ENCODE measurements at places on chromosomes 1 and 21.

GRCh38 chr1:155022136-155022926 lies 11.2 kb downstream of the DCST2 start:
- no peak for DNase-seq

DNA sequence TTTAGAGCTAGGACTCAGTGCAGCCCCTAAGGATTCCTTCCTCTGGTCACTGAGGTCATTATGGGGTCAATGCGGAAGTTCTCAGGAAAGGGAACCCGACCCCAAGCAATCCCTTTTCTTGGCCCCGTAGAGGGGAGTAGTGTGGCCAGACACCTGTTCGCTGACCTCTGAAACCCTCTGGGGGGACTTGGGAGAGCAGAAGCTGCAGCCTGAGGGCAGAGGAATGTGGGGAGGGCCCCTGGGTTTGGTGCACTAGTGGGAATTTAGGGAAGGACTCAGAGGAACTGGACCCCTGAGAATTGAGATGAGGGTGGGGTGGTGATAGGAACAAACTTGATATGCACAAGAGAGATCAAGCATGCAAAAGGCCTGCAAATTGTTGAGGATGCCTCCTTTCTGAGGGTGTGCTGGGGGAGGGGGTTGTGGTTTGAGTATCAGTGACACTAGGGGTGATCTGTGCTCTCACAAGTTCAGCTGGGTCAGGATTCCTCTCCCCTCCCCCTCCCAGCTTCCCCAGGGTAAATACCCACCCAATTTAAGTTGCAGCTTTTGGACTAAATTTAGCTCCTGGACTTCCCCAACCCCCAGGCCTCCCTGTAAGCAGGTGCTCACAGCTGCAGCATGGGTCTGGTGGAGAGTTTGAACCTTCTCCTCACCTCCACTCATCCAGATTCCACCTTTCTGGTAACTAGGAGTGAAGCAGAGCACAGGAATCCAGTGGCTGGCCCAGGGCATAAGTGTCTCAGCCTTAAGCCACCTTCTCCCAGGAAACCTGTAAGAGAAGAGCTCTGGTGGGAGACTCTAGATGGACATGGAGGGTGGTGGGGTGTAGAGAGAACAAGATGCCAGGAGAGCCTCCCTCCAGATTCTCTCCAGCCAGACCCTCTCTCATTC lies 13.5 kb downstream of the ADAMTSL4 start:
- peak; percentile 83 for DNase-seq

- DNase-seq: no peak
Measured at GRCh38 chr1:165353731-165354671, 2.5 kb downstream of the LMX1A start.

- no peak for DNase-seq
Measured at GRCh38 chr1:17735793-17736192, 19.3 kb upstream of the ACTL8 start.

DNA sequence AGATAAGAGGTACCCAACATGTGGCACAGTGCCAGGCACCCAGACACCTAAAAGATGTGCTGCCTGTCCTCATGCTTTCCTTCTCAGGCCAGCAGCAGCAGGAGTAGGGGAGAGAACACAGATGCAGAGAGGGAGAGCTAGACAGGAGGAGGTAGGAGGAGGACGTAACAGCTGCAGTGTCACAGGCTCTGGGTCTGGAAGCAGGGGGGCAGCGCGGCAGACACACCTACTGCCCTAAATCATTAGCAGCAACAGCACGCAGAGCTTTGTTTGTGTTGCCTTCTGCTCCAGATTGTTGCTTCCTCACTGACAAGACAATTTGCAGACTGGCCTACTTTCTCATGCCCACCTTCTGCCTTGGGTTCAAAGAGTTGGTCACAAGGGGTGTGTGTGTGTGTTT lies 196.7 kb upstream of the DAB1 start:
- DNase-seq: no peak

DNA sequence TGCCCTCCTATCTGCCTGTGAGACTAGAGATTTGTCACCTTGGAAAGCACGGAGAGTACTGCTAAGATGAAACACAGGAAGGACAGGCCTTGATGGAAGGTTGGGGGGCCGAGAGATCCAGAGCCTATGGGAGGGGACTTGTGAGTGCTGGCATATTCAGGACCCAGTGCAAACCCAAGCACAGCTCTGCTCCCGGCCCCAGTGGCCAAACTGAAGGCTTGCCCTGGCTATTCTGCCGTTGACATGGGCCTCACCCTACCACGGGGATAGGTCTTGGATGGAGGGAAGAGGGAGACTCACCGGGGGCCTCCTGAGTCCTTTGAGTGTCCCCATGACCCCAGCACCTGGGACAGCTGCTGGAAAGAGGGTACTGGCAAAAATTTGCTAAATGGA lies 4.6 kb upstream of the EVA1B start:
- DNase-seq: no peak

DNA sequence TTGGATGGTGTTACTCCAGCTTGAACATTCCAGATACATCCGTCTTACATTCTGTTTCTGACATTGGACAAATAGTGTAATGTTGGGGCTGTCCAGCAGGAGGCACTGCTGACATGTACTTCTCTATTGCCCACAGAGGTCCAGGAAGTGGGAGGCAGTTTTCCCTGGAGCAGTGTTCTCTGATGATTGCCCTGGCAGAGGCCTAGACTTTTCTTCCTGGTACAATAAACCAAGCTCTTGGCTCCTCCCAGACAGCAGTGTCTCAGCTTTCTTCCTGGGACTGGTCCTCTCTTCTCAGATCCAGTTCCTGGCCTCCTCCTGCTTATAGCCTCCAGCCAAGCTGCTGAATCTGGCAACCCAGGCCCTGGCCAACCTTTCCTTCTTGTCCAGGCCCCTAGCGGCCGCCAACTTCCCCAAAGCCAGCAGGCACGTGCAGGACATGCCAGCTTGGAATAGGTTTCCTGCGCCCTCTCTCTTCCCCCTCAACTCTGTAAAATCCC lies 14.9 kb upstream of the IFNLR1 start:
- peak; percentile 86 for DNase-seq

DNA sequence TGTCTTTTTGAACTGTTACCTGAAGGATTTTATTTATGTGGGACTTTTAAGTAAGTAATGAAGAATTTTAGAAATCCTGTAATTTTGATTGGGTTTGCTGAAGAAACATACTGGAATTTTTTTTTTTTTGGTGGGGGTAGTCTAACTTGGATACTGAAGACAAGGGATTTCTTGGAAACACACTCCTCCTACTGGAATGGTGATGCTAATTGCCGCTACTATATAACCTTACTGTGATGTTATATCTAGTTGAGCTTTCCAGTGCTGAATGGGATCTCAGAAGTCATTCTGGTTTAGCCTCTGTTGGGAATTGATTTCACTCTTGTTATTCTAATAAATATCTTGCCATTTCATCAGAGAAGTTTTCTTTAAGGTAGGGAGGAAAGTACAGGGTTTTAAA lies 8.4 kb downstream of the PPP2R5A start:
- no peak for DNase-seq

DNA sequence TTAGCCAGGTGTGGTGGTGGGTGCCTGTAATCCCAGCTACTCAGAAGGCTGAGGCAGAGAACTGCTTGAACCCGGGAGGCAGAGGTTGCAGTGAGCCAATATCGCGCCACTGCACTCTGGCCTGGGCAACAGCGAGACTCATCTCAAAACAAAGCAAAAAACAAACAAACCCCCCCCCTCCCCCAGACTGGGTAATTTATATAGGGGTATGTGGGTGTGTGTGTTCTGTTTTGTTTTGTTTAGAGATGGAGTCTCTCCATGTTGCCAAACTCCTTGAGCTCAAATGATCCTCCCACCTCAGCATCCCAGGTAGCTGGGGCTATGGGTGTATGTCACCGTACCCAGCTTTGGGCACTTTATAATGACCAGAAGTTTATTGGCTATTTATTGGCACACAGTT lies 73.6 kb downstream of the SLC27A3 start:
- no peak for DNase-seq

GRCh38 chr1:99439433-99440075 lies 175.3 kb downstream of the PLPPR4 start:
- no peak for DNase-seq

- DNase-seq: no peak
Measured at GRCh38 chr1:240491156-240491555, 120.8 kb downstream of the GREM2 start.

DNA sequence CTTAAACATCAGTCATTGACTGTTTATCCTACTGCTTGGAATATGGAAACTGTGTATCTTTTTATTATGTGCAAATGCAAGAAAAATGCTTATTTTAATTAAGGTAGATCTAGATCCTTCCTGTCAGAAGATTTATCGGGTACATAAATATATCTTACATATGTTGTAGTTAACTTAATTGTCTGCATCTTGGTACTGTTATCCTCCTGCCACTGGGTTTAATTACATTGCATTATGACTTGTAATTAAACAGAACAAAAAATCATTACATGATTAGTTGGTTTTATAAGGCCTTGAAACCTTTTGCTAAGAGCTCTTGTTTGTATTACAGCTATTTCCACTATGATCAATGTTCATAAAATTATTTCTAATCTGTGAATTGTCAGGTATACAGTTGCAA lies 211.2 kb downstream of the PTGER3 start:
- DNase-seq: no peak

GRCh38 chr1:201513498-201514243 lies 6.7 kb upstream of the CSRP1 start:
- no peak for DNase-seq

- no peak for DNase-seq
Measured at GRCh38 chr1:214354440-214355148, 73.6 kb downstream of the SMYD2 start.

- no peak for DNase-seq
Measured at GRCh38 chr1:212290608-212291007, 5.4 kb downstream of the PPP2R5A start.

DNA sequence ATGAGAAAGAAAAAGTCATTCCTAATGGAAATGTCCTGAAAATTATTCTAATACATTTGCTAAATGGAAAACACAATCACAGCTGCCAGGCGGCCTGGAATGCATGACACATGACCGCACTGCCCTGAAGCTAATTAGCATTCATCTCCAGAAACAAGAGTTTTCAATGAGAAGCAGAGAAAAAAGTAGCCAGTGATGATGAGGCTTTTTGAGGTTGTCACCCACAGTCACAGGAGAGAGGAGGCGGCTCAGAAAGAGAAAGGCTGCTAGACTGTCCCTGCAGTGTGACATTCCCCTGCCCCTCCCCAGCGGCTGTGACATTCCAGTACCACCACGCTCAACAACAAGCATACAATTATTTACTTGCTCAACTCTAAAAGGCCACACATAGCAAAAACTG lies 122.9 kb upstream of the KRTAP19-8 start:
- no peak for DNase-seq

- no peak for DNase-seq
Measured at GRCh38 chr1:90161625-90162024, 166.7 kb downstream of the ZNF326 start.

DNA sequence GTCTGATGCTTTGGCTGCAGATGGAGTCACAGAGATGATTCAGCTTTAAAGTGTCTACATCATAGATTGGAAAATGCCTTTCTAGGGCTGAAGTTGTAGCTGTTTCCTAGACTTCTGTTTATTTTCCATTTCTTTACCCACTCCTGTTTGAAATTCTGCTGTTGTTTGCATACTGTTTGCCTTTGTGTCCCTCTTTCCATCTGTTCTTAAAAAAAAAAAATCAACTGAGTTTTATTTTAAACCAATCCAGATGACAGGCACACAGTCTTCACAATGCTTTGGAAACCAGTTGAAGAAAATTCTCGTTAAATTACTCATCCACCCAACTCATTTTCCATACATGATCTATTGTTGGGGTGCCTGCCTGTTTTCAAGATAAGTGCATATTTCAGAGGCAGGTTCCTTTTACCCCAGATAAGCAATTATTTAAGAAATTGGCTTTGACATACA lies 245.9 kb downstream of the DISC1 start:
- no peak for DNase-seq

- no peak for DNase-seq
Measured at GRCh38 chr1:67211589-67212563, 45.6 kb downstream of the IL23R start.

DNA sequence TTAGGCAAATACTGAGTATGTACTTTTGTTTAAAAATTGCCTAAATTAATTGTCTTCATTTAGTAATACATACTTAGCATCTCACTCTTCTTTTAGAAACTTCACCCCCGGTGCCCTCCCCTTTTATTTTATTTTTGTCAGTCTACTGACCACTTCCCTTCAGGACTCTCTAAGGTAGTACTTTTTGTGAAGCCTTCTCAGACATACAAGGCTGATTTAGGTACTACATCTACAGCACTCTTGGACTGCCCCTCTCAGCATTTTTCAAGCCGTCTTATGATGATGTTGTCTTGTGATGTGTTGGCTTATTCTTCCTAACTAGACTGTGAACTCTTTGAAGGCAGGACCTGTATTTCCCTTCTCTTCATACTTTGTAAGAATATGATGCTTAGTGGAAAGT lies 24.7 kb downstream of the RPS6KC1 start:
- DNase-seq: no peak

DNA sequence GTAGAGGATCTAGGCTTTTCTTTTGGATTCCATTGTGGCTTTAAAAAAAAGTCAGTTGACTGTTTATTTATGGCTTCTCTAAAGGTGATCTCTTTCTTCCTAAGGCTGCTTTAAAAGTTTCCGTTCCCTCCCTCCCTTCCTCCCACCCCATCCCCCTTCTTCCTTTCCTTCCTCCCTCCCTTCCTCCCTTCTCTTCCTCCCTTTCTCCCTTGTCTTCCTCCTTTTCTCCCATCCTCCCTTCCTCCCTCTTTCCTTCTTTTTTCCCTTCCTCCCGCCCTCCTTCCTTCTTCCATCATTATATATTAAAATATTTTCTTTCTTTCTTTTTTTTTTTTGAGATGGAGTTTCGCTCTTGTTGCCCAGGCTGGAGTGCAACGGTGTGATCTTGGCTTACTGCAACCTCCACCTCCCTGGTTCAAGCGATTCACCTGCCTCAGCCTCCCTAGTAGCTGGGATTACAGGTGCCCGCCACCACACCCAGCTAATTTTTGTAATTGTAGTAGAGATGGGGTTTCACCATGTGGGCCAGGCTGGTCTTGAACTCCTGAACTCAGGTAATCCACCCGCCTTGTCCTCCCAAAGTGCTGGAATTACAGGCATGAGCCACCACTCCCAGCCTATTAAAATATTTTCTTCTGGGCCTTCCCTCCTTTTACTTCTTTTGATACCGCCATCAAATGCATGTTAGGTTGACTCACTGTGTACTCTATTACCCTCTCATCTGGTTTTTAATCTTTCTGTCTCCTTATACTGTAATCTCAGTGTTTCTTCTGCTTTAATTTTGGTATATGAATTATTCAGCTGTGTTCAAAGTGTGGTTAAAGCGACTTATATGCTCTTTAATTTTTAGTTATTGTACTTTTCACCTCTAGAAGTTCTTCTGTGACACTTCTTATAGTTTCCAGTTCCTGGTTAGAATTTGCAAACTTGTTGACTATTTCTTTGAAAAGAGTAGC lies 59.2 kb upstream of the ATP5PO start:
- DNase-seq: peak; percentile 55

Data from activated CD8-positive, alpha-beta memory T cell treated with anti-CD3 and anti-CD28 coated beads for 24 hours (primary cell).